ENCODE measurements at places on chromosomes 6 and 20.

- no peak for DNase-seq
Measured at GRCh38 chr20:44959082-44959637, 1.0 kb downstream of the TOMM34 start.

GRCh38 chr6:83247471-83247870 is 54.3 kb downstream of the RWDD2A start:
- DNase-seq: no peak

- no peak for DNase-seq
Measured at GRCh38 chr20:48106428-48106827, 321.1 kb upstream of the SULF2 start.

GRCh38 chr6:25788305-25788922 is 33.9 kb downstream of the SLC17A4 start:
- DNase-seq: no peak

- DNase-seq: no peak
Measured at GRCh38 chr6:18823782-18824386, 436.7 kb downstream of the RNF144B start.

DNA sequence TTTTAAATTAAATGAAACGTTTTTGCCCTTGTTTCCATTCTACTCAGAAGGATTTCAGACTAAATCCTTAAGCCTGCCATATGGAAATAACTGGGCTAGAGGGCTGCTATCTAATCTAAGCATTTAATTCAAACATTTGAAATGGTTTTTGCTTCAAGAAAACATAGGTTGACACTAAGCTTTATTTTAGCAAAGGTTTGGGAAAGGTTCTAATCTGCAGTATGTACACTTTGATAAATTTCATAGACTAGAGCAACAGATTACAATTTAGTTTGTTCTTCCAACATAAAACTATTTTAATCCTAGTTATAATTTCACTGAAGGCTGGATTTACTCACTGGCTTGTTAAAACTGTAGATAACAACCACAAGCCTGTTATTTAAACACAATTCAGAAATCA is 72.1 kb downstream of the TMEM200A start:
- no peak for DNase-seq

- no peak for DNase-seq
Measured at GRCh38 chr6:42334870-42335269, 116.9 kb downstream of the TRERF1 start.

DNA sequence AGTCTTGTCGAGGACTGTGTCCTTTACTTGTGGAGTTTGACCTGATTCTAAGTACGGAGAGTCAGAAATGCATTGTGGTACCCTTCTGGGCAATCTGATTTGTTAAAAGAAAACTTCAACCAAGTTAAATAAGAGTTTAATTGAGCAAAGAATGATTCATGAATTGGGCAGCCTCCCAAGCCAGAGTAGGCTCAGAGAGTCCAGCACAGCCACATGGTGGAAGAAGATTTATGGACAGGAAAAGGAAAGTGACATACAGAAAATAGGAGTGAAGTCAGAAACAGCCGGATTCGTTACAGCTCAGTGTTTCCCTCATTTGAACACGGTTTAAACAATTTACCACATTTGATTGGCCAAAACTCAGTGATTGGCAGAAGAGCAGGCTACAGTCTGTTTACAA is 329.2 kb downstream of the DHX35 start:
- no peak for DNase-seq

- DNase-seq: no peak
Measured at GRCh38 chr6:144659202-144660182, 374.4 kb downstream of the UTRN start.

DNA sequence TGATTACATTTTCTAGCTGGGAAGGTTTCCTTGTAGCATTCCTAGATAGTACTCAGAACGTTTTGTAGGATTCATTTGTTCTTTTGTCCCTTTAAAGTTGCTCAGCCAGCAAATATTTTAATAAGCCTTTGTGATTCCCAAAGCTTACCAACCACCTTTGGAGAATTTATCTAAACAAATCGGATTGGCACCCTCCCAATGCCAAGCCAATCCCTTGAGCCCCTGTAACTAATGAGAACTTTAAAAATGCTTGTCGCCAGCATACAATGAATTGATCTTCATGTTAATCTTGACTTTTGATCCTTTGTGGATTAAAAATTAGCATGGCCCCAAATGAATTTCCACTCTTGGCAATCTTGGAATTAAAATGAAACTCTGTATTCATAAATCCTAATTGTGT is 559.5 kb downstream of the UTRN start:
- DNase-seq: no peak

DNA sequence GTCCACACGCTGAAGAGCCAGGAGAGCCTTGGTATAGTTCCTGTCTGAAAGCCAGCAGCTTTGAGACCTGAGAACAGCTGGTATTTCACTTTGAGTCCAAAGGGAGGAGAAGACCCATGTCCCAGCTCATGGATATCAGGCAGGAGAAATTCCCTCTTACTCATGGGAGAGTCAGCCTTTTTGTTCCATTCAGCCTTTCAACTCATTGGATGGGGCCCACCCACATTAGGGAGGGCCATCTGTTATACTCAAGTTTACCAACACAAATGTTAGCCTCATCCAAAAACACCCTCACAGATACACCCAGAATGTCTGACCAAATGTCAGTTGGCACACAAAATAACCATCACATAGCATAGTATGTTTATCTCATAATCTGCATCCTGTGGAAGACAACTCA is 80.1 kb downstream of the GMDS start:
- DNase-seq: no peak

GRCh38 chr6:130018744-130019325 is 454 bp downstream of the L3MBTL3 start:
- DNase-seq: no peak

GRCh38 chr6:167763056-167763944 is 63.4 kb upstream of the AFDN start:
- DNase-seq: no peak

- no peak for DNase-seq
Measured at GRCh38 chr6:156652231-156652750, 124.9 kb upstream of the ARID1B start.

- no peak for DNase-seq
Measured at GRCh38 chr6:156795825-156796224, 18.6 kb downstream of the ARID1B start.

GRCh38 chr6:150058231-150058792 is 10.6 kb downstream of the ULBP3 start:
- no peak for DNase-seq

GRCh38 chr20:57587989-57588377 is 27.1 kb downstream of the PCK1 start:
- DNase-seq: no peak

GRCh38 chr6:129605967-129606366 is 104.0 kb downstream of the ARHGAP18 start:
- no peak for DNase-seq

- DNase-seq: no peak
Measured at GRCh38 chr20:56465997-56466396, 2.4 kb upstream of the RTF2 start.

- no peak for DNase-seq
Measured at GRCh38 chr20:43669332-43669731, 2.4 kb downstream of the MYBL2 start.

GRCh38 chr6:144264270-144265060 is 20.7 kb upstream of the UTRN start:
- no peak for DNase-seq

GRCh38 chr6:53805725-53806124 is 10.9 kb downstream of the LRRC1 start:
- DNase-seq: peak; percentile 27

- no peak for DNase-seq
Measured at GRCh38 chr20:62056377-62056776, 9.3 kb downstream of the TAF4 start.

GRCh38 chr6:137351890-137352289 is 132.7 kb upstream of the IFNGR1 start:
- no peak for DNase-seq

DNA sequence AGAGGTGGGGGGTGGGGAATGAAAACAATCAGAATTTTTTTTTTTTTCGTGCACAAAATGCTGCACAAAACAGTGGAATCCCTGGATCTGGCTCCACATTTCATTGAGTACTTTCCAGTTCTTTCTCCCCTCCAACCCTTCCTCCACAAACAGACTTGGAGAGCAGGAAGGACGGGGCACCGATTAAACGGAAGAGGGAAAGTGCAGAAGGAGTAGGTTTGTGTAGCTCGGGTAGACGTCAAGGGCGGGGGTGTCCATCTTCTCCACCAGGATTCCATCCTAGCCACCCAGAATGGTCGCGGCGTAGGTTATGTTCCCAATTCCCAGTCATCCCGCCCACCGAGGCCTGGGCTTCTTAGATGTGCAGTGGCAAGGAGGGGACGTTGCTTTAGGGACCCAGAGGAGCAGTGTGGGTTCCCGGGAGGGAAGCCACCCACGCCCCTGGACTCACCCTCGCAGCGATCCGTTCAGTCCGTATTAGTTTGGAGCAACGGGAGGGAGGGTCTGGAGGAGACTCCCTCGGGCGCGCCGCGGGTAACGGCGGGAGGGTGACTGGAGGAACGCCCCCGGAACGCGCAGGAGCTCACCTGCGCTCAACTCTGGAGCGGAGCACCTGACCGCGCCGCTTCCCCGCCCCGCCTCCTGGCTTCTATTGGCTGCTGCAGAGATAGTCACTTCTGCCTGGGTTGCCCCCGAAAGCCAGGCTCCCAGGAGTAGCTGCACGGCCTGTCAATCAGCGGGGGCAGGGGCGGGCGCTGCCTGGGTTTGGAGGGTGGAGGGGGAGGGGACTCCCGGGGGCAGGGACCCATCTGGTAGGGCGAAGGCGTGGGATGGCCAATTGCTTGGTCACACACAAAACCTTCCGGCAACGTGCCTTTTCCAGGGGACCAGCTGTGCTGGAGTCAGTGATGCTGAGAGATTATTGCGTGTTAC is at the start of gene ENPP5:
TSS of gene ENPP5 (minus strand) at position 624 of the 933 bp plus-strand sequence. CDS start 2,718 bp downstream, outside the sequence.
- peak; percentile 95 for DNase-seq
